NCI-H1436 (cell line): ENCODE measurements at places on chromosomes 1 and 21.
A peak's percentile ranks its signal among the peaks of the same experiment; 100 is the strongest.

DNA sequence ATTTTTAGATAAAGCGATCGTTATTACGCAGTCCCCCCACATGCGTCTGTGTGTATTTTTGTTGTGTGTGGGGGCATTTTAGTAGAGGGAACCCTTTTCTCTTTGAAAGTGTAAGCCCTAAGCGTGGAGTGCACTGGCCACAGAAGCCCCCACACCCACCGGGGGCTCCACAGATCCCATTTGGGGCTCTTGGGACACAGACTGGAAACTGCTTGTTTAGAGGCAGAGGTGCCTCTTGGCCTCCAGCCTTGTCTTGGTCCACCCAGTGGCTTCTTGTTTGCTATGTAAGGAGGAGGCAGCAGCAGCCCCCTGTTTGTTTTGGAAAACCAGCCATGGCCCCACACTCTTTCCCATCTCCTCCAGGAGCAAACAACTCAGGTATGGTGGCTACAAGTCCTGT lies 42.8 kb downstream of the SLC37A1 start:
- no peak for DNase-seq

DNA sequence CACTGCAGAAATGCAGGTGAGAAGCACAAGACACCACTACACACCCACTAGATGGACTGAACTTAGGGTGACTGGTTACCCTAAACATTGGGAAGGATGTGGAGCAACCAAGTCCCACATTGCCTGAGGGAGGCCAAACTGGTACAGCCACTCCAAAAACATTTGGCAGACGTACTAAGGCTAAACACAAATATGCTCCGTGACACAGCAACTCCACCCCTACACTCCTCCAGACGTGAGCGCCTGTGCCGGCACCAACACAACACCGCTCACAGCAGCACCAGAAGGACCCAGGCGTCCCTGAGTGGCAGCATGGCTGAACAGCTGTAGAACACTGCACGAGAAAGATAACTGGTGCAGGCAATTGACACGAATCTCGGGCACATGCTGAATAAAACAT lies 14.7 kb downstream of the PTTG1IP start:
- no peak for DNase-seq

- no peak for DNase-seq
Measured at GRCh38 chr1:84669831-84670230, 20.4 kb downstream of the SSX2IP start.

DNA sequence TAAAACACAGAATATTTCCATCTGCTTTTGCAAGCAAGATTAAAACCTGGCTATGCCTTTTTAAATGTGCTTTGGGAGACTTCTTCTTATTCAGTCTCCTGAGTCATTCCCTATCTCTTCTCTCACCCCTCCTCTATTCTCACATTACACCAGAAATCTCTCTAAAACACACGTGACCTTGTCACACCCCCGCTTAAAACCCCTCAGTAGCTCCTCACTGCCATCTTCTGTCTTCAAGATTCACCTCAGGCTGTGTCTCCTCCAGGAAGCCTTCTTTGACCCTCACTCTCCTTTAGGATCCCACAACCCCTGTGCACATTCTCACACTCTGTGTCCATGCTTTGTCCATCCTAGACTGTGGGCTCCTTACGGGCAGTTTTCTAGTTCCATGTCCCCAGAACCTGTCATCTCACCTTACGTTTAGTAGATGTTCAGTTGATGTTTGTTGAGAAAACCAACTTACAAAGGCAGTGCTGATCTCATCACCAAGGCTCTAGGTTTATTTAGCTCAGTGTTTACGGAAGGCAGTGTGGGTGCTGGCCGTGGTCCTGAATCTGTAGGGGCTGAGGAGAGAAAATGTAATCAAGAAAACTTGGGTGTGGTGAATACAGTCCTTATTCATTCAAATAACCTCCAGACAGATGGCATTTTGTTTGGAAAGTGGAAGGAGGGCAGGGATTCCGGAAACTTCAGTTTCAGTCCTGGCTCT lies 143.5 kb downstream of the DMRTA2 start:
- DNase-seq: no peak

DNA sequence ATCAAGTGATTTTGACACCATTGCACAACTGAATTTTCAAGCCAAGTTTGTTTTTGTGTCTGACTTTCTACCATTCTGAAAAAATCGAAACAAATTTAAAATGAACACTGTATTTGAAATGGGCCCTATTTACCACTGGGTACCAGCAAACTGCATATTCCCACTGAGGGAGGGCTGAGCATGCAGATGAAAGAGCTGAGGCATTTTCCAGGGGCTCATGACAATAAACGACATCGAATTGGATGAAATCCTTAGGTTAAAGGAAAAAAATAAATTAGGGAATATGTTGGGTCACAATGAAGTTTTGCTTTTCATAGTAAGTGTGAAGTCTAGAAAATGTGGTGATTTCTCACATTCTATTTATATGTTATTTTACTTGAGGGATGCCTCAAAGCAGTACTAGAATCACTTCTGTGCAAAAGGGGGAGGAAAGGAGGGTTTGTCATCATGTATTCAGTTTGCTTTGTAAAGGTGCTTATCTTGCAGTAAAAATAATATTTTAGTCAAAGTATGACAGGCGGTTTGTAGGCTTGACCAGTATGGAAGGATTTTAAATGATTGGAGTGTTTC lies 11.2 kb downstream of the ZBTB18 start:
- no peak for DNase-seq

GRCh38 chr1:24277420-24278169 lies 41.6 kb upstream of the GRHL3 start:
- DNase-seq: no peak

- peak; percentile 90 for DNase-seq
Measured at GRCh38 chr1:230189341-230189740, 122.3 kb downstream of the GALNT2 start.

- no peak for DNase-seq
Measured at GRCh38 chr1:82606546-82606945, 805.8 kb downstream of the ADGRL2 start.

- peak; percentile 72 for DNase-seq
Measured at GRCh38 chr1:198876371-198876871, 237.6 kb downstream of the PTPRC start.

GRCh38 chr1:28326984-28327383 lies 1.9 kb upstream of the MED18 start:
- DNase-seq: no peak

GRCh38 chr1:210289248-210289647 lies 39.5 kb upstream of the HHAT start:
- no peak for DNase-seq

DNA sequence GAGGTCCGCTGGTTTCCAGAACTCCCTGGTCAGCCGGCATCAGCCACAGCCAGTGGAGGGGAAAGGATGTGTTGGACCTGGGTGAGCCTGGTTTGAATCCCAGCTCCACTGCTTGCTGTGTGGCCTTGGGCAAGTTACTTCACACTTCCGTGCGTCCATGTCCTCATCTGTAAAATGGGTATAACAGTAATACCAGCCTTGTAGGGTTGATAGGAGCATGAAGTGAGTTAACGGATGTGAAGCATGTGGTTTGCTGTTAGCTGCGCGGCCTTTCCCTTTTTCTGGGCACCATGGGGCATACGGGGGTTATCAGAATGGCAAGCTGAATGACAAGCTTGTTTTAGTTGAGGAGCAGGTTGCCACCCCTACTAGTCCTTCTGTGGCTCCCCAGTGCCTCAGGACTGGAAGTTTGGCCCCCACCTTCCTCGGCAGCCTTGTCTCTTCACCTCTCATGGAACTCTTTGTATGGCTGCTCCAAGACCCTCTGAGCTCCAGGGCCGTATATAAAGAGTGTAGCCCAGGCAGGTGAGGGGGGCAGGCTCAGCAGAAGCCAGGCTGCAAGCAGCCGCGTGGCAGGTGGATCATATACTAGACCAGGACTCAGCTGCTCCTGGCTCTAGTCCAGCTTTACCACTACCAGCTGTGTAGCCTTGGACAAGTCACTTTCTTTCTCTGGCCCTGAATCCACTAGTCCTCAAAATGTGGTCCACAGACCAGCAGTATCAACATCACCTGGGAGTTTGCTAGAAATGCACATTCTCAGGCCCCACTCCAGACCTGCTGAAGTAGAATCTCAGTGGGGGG lies 95.4 kb downstream of the LACTBL1 start:
- DNase-seq: no peak

- peak; percentile 68 for DNase-seq
Measured at GRCh38 chr1:30847358-30847972, 61.1 kb downstream of the SDC3 start.

DNA sequence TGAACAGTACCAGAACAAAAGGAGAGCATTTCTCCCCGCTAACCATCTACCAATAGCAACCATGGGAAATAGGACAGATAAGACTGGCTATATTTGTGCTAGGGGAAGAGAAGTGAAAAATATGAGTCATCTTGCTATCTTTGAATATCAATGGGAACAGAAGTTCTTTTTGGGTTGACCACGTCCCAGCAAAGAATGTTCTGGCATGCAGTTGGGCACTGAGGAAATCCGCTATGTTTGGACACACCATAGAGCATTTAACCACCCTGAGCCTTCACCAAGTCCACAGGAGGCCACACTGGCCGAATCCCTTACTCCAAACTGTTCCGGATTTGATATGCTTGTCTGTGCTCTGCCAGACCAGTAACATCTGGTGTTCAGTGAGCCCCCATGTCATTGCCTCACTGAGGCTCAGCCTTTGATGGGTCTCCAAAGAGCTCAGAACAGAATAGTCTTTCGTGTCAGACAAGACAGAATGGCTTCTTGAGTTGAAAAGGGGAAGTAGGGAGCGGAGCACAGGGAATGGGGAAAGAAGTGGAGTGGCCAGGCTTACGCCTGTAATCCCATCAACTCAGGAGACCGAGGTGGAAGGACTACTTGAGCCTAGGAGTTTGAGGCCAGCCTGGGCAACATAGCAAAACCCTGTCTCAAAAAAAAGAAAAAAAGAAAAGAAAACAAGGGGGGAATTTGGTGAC lies 81.4 kb downstream of the SMYD2 start:
- DNase-seq: no peak

DNA sequence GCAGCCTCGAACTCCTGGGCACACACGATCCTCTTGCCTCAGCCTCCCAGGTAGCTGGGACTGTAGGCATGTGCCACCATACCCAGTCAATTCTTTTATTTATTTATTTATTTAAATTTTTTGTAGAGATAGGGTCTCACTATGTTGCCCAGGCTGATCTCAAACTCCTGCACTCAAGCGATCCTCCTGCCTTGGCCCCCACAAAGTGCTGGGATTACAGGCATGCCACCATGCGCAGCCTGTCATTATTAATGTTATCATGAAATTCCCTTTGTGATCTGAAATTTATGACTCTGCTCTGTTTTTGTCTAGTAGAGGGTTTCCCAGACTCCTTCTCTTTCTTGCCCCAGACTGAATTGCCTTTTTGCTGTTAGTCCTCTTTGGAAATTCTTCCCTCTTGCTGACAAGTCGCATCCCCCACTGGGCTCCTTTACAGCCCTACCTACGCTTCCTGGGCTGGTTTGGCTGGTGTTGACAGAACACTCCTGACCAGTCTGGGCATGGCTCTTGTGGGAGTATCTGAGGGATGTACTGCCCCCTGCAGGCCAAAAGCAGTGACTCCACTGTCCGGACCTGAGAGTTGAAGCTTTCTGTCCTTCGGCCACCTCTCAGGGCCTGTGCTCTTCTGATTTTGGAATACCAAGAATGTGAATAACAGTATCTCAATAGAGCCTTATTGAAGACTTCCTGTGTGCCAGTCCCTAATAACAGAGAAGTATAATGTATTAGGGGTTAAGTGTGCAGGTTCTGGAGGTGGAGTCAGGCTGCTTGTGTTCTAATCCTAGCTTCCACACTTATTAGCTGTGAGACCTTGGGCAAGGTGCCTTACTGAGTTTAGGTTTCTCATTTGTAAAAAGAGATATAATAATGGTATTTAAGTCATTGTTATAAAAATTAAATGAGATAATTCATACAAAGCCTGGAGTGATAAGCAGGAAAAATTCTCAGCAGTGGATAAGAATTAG lies 28.2 kb downstream of the TCEANC2 start:
- peak; percentile 50 for DNase-seq
